Activated CD4-positive, alpha-beta T cell treated with anti-CD3 and anti-CD28 coated beads, Interleukin-2, amount 50 U/mL, for 24 hours (primary cell): ENCODE measurements at places on chromosomes 6 and 20.

- no peak for DNase-seq
Measured at GRCh38 chr6:43257367-43258145, 14.3 kb downstream of the TTBK1 start.

DNA sequence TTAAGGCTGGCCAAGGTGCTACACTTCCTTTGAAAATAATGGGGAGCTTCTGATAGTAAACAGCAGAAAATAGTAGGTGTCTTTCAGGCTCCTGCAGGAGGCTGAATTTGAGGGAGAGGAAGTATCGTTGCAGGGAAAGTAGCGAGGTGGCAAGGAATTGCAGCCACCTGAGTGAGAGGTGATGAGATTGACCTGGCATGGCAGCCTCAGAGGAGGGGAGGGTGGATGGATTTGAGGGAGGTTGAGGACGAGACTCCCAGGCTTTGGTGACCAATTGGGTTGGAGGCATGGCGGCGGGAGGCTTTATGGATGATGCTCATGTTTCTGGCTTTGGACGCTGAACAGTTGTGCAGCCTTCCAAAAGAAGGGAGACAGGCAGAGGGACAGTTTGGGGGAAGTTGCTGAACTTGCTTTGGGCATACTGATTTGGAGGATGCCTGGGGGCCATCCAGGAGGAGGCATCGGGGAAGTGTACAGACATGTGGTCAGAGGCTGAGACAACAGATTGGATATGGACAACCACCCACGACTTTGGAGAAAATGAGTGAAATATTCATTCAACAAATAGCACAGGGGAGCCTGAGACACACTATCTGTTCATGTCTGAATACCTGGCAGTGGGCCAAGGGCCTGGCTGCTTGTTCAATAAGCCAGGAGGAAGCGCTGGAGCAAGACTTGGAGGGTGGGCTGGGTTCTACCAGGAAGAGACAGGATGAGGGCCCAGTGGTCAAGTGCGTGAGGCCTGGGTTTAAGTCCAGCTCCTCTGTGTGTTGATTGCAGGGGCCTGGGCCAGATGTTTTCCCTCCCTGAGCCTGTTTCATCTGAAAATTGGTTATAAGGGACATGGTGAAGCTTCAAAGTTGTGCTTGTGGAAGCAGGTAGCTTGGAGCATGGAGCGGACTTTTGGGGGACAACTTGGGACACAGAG lies 113.2 kb downstream of the CEBPB start:
- DNase-seq = no peak

GRCh38 chr20:13348311-13349234 lies 127.5 kb downstream of the ISM1 start:
- DNase-seq = no peak

DNA sequence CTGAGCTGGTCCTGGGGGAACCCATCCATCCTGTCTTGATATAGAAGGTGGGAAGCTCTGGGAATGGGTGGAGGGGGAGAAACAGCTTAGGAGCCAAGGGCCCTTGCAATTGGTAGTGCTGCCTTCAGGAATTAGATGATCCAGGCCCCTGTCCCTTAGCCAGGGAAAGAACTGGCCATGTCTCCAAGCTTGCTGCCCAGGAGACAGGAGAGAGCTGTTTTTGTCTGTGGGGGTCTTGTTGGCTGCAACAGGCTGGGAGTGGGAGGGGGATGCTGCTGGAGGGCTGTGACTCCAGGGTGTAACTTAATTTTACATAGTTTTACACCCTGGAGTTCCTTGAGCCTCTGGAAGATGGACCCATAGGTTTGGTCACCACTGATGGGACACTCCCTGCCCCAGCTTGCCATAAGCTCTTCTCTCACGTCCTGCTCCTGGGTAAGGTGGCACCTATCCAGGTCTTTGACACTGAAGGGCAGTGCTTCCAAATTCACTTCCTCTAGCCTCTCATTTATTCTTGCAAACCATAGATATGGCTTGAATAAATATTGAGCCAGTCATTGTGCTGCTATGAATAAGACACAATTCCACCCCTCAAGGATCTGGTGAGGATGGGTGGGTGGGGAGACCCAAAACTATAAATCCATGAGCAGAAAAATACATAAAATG lies 16.8 kb downstream of the VEGFA start:
- no peak for DNase-seq

DNA sequence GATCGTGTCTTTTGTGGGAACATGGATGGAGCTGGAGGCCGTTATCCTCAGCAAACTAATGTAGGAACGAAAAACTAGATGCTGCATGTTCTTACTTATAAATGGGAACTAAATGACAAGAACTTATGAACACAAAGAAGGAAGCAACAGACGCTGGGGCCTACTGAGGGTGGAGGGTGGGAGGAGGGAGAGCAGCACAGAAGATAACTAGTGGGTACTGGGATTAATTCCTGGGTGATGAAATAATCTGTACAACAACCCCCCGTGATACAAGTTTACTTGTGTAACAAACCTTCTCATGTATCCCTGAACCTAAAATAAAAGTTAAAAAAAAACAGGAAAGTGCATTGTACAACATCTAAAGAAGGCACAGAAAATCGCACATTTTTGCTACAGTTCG lies 59.0 kb upstream of the TMEM170B start:
- DNase-seq = no peak

- no peak for DNase-seq
Measured at GRCh38 chr6:136969930-136970329, 47.8 kb downstream of the SLC35D3 start.
